ENCODE measurements at places on chromosomes 11 and 22.
A peak's percentile ranks its signal among the peaks of the same experiment; 100 is the strongest.

GRCh38 chr22:29184849-29185490, 20.7 kb upstream of the EMID1 start:
- DNase-seq = no peak

GRCh38 chr11:8253566-8253965, 10.1 kb downstream of the LMO1 start:
- no peak for DNase-seq

DNA sequence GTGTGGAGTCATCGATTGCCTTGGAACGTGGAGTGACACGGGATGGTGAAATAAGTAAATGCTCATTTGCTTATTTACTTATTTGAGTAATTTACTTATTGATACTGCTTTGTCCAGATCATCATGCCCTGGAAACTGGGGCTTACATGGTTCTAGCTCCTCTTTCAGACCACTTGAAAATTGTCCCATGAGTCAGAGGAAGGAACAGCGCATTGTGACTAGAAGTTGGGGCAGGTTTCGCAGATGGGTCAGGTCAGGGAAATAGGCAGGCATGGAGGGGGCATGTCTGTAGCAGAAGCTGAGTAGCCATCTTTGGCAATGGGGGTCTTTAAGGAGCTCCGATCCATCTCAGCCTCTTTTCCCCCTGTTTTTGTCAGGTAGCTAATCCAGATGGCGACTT, 104.2 kb upstream of the SORL1-AS1 start:
- DNase-seq = no peak

- DNase-seq = no peak
Measured at GRCh38 chr11:77026743-77027142, 7.5 kb upstream of the B3GNT6 start.

DNA sequence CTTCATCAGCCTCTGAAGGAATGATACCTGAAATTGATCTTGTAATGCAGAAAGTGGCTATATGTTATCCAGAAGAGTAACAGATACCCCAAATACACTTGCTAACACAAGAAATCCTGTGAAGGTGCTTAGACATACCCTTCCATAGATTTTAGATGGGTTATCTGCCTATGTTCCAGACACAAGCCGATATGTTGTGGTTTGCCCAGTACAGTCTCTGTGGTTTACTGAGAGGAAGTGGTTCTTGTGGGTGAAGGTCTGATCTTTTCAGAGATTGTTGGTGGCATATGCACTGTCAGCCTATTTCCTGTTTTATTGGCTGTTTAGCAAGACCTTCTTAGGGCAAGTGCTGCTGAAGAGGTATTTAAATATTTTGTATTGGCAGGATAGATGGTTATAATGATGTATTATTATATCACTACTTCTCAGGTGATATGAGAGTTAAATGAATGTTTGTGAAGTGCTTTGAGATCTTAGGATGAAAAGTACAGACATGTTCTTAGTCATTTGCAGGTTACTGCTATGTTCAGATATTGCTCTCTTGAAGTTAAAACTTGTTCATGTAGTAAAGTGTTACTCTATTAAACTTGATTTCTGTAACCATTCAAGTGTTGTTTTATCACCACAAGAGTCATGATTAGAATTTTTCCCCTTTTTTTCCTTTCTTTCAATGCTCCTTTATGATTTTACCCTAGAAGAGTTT, 8.2 kb downstream of the ARHGEF12 start:
- no peak for DNase-seq

- DNase-seq = peak; percentile 66
Measured at GRCh38 chr22:37162221-37163095, 12.7 kb upstream of the IL2RB start.

- DNase-seq = no peak
Measured at GRCh38 chr11:126924376-126925040, 76.1 kb downstream of the KIRREL3 start.

DNA sequence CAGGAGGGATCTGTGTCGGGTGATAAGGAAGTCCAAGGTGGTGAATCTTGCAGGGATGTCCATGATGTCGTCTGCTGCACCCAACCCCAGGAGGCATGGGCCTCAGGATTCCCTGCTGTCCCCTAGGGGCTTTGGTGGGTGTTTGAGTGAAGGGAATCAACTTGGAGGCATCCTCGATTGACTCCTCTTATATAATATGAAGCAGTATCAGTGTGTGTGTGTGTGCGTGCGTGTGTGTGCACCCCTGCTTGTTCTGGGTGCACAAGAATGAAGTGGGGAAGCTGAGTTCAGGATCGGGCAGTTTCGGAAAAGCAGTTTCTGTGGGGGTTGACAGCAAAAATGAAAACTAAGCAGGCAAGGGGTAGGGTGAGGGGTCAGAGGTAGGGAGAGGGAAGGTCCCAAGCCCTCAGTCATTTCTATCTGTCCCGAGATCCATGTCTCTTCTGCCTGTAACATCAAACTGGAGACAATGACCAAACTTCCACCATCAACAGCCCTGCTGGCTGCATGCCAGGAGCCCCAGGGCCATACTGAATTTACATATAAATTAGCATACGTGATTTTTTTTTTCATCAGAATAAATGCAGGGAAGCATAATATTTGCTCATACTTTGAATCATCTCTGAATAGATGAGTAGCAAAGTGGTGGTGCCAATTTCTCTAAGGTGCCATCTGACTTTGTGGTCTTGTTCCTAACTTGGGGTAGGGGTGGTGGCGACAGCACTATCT, 2.0 kb downstream of the NTM start:
- no peak for DNase-seq

- DNase-seq = no peak
Measured at GRCh38 chr11:32099516-32099915, 8.6 kb downstream of the RCN1 start.

GRCh38 chr11:20156876-20157613, 3.2 kb downstream of the DBX1 start:
- no peak for DNase-seq

- no peak for DNase-seq
Measured at GRCh38 chr11:120908461-120909181, 115.3 kb upstream of the TBCEL start.

GRCh38 chr22:19643448-19644313, 70.6 kb upstream of the SEPTIN5 start:
- DNase-seq = no peak

DNA sequence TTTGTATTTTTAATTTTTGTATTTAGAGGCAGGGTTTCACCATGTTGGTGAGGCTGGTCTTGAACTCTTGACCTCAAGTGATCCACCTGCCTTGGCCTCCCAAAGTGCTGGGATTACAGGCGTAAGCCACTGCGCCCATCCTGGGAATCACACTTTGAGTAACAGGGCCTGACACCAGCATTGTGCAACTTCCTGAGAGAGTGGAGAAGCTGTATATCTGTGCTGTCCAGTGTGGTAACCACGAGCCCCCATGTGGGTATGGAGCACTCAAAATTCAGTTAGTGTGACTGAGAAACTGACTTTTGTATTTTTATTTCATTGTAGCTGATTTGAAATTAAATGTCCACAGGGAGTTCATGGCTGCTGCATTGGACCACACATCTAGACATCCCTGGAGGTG, 36.2 kb downstream of the MPPED1 start:
- DNase-seq = no peak

GRCh38 chr11:104799251-104799650, 99.0 kb downstream of the CASP12 start:
- DNase-seq = no peak

DNA sequence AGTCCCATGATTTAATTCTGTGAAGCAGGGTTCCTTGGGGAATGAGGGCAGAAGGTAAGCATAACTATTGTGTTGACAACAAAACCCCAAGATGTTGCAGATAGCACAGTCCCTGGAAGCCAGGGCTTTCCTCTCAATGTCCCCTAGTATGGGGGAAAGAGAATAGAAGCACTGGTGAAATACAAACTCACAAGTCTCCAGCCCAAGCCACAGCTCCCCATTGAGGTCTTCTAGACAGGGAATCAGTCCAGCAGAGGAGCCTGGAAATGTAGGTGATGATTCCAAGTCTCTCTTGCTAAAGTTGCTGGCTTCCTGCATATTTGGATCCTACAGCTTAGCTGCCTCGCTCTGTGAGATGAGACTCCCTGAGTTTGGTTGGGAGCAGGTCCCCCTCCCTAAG, 31.7 kb upstream of the DRD2 start:
- no peak for DNase-seq

DNA sequence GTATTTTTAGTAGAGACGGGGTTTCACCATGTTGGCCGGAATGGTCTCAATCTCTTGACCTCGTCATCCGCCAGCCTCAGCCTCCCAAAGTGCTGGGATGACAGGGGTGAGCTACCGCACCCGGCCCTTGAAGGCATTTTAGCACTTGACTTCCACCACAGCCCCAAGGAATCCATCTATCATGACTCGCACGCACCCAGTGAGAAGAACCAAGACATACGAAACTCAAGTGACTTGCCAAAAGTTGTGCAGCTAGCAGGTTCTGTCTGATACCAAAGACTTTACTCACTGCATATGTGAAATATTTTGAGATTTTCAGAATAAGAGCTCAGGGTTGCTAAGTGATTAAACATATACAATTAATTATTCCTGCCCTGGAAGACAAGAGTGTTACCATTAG, 21.0 kb downstream of the FLI1 start:
- DNase-seq = no peak

DNA sequence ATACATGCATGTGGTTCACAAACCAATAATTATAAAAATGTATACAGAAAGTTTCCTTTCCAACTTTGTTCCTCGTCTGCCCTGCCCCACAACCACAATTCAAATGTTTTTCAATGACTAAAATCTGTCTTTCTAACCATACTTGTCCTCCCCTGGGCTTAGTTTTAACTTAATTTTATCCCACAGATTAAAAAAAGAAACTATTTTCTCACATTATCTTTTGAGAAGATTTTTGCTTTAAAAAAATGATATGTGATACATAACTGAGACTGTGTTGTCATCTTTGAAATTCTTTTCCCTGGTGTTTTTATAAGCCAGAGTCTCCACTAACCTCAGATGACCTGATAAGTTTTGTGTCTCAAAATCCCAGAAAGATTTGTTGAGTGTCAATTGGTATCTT, 79.0 kb downstream of the FDX1 start:
- DNase-seq = no peak

- no peak for DNase-seq
Measured at GRCh38 chr22:28019881-28020861, 101.1 kb upstream of the PITPNB start.

- DNase-seq = no peak
Measured at GRCh38 chr22:39983346-39983745, 11.4 kb upstream of the FAM83F start.

DNA sequence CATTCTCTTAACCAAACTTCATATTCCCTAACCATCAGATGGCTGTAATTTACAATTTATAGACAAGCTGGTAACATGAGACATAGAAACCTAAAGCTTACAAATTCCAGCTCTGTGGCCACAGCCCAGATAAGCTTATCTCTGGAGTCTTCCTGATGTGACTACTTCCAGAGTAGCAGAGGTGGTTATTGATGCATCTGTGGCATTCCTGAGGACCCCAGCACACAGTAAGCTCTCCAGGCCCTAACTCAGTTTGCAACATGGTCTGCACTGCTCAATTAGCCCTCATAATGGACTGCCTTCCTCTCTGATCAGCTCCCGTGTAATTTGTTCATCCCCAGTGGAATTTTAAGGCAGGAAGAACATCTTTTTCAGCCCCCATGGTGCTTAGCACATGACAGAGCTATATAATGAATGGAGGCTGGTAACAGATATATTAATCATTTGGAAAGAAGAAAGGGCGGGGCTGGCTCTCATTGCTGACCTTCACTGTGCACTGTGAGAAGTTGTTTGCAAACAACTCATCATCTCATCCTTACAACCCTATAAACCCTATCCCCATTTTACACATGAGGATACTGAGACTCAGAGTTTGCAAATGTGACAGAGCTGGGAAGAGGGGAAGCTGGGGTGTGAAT, 30.1 kb upstream of the KCNJ11 start:
- no peak for DNase-seq

DNA sequence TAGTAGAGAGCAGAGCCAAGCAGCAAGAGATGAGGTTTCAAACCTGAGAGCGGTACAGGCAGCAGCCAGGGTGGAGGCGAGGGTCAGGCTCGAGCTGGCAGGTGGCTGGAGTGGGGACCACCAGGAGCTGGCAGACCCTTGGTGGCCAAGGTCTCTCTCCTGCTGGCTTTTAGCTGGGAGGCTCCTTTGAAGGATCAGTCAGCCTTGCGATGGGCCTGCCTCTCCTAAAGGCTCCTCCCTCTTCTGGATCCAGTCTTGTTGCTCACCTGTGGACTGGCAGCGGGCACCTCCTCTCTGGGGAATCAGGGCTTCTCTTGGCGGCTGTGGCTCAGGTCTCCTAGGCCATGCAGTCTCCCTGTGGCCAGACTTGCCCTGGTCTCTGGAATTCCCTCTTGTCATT, 24.8 kb downstream of the TPST2 start:
- no peak for DNase-seq

GRCh38 chr11:133705873-133706272, 139.4 kb downstream of the SPATA19 start:
- no peak for DNase-seq

DNA sequence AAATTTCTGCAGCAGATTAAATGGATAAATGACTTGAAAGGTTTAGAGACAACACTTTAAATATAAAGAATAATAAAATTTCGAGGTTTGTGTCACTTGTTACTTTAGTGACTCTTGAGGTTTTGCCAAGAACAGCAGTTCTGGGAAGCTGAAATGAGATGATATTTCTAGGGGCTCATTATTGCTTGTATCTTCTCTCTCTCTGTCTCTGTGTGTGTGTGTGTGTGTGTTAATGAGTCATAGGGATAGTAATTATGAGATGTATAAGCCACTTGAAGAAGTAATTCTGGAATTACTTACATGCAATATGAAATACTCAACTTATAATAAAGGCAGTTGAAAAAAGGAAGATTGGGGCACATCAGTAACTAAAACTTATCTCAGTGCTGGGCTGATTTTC, 9.6 kb upstream of the OR10G7 start:
- no peak for DNase-seq

- no peak for DNase-seq
Measured at GRCh38 chr11:26801601-26802000, 79.7 kb upstream of the SLC5A12 start.

- DNase-seq = no peak
Measured at GRCh38 chr11:134229126-134229790, 4.8 kb downstream of the VPS26B start.

- no peak for DNase-seq
Measured at GRCh38 chr22:46894081-46894671, 131.7 kb downstream of the TBC1D22A start.

- no peak for DNase-seq
Measured at GRCh38 chr11:72821221-72821919, 7.2 kb downstream of the ATG16L2 start.

- DNase-seq = no peak
Measured at GRCh38 chr11:19455731-19456130, 215.0 kb upstream of the E2F8 start.

- peak; percentile 35 for DNase-seq
Measured at GRCh38 chr11:119741369-119742262, 12.6 kb upstream of the NECTIN1 start.

DNA sequence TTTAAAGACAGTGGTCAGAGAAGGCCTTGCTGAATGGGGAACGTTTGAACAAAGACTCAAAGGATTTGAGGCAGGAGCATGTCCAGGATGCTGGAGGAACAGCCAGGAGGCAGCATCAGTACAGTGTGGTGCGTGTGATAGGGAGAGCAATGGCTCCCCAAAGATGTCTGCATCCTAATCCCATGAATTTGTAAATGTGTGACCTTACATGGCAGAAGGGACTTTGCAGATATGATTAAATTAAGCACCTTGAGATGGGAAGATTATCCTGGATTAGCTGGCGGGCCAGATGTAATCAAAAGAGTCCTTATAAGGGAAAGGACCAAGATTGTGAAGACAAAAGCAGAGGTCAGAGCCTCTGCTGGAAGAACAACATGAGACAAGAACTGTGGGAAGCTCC, 24.6 kb upstream of the FAT3 start:
- DNase-seq = no peak
